ENCODE measurements at places on chromosomes 1 and 21. TPM values are rescaled to one million over a fixed set of nuclear protein-coding genes. Genes with fewer than 3 reads are reported as not detected.

Gene C1orf198
- 98.4 TPM for total RNA-seq

Gene CELF3
- not detected for total RNA-seq

DNA sequence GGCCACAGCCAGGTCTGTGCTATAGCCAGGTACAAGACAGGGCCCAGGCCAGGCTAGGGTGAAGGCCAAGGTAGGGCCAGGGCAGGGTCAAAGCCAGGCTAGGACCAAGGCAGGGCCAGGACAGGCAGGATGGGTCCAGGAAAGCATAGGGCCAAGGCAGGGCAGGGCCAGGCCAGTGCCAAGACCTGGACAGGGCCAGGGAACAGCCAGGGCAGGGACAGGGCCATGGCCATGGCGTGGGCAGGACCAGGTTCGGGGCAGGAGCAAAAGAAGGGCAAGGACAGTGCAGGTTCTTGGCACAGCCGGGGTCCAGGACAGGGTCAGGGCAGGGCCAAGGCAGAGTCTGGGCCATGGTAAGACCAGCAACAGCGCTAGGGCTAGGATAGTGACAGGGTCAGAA is 153.4 kb downstream of the LIPI start:
- DNase-seq = no peak

DNA sequence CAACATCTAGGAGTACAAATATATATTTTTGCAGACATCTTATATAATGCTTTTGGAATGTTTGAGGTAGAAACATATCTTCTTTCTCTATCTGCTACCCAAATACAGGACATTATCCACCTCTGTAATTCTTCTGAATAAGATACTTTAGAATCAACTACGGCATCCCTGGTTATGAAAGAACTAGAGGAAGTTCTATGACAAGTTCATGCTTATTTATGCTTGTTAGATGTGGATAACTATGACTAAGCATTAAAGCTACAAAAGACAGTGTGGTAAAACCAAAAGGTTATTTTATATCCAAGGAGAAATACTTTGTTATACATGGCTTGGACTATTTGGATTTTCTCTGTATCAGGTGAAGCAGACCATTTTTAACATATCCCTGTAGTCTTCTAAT is 894.0 kb downstream of the KCNT2 start:
- DNase-seq = no peak

DNA sequence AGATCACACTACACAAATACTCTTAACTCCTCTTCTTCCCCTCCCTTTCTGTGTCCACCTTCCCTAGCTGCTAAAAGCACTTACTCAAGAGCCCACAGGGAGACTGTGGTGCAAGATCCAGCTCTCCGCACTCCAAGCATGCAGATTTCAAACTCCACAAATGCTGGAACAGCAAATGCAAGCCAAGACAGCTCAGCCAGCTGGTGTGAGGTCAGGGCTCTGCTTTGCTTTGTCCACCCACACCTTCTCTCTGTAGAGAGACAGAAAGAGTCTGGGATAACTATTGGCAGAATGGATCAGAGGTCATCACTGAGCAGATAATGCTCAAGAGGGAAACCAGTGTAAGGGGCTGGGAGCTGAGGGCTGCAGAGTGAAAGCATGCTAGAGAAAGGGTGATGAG is 45.2 kb upstream of the DPT start:
- DNase-seq = no peak

- no peak for DNase-seq
These were observed 110.1 kb downstream of the TRABD2B start for GRCh38 chr1:47887060-47887459.

DNA sequence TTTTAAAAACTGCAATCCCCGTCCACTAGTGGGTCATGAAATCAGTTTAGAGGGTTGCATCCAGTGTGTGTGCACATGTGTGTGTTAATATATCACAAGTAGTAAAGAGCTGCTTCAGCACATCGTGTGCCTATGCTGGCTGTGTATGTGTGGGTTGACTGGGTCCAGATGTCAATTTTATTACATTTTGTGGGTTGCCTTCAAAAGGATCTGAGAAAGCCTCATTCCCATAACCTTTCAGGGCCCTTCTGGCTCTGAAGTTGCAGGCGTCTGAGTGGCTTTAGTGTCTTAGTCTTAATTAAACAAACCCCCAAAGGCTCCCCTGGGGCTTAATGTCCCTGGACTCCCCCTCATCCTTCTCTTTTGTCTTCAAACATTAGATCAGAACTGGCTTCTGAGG is 19.8 kb downstream of the PLA2G2D start:
- no peak for DNase-seq

All from omental fat pad (tissue), 4 donors.